ENCODE measurements at places on chromosomes 1 and 21. TPM values are rescaled to one million over a fixed set of nuclear protein-coding genes. Genes with fewer than 3 reads are reported as not detected.

Gene CFAP74
- not detected for total RNA-seq

Gene C1orf141
- total RNA-seq = not detected

Gene ATP1A2
- total RNA-seq = not detected

Gene NR1I3
- total RNA-seq = not detected

Gene CHODL
- total RNA-seq = under 0.01 TPM

Gene UROD
- 125 TPM for total RNA-seq

Gene DNAJB4
- total RNA-seq = 38.4 TPM

Gene IQGAP3
- 62.7 TPM for total RNA-seq

Gene SPRR2E
- not detected for total RNA-seq

Gene ETNK2
- 3.4 TPM for total RNA-seq

Gene SELP
- 0.22 TPM for total RNA-seq

Gene TENT5C
- 1.5 TPM for total RNA-seq

Gene ETS2
- total RNA-seq = 66.1 TPM

Gene DNM3
- total RNA-seq = 1.4 TPM

Gene FCER1G
- total RNA-seq = not detected

Gene RNU1-4
- total RNA-seq = under 0.01 TPM

Gene PLPP3
- 13.7 TPM for total RNA-seq

Gene B4GALT2
- total RNA-seq = 73.1 TPM

Gene NMNAT2
- 0.22 TPM for total RNA-seq

Gene ACOT11
- total RNA-seq = 1.5 TPM

Gene RAB3B
- 85.0 TPM for total RNA-seq
